T-cell (primary cell): ENCODE measurements at places on chromosomes 13 and 19.

DNA sequence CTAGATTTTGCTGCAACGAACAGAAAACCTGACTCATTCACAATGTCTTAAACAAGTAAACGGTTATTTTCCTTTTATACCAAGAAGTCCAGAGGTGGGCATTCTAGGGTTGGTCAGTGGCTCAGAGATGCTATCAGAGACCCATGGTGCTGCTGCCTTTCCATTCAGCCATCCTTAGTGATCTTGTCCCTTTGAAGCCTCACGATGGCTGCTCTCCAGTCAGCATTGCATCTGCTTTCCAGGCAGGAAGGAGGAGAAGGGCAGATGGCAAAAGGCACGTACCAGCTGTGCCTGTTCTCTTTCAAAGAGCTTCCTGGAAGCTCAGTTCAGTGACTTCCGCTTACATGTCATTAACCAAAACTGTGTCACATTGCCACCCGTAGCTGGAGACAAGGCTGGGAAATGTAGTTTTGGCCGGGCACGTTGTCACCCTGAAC, 30.1 kb downstream of the WDFY2 start:
- peak; percentile 26 for DNase-seq
- no peaks in the 10 kb centered on the region for H3K27me3 ChIP-seq
- no peaks in the 10 kb centered on the region for H3K36me3 ChIP-seq
- peak overlapping the region; percentile 34 for H3K4me3 ChIP-seq

DNA sequence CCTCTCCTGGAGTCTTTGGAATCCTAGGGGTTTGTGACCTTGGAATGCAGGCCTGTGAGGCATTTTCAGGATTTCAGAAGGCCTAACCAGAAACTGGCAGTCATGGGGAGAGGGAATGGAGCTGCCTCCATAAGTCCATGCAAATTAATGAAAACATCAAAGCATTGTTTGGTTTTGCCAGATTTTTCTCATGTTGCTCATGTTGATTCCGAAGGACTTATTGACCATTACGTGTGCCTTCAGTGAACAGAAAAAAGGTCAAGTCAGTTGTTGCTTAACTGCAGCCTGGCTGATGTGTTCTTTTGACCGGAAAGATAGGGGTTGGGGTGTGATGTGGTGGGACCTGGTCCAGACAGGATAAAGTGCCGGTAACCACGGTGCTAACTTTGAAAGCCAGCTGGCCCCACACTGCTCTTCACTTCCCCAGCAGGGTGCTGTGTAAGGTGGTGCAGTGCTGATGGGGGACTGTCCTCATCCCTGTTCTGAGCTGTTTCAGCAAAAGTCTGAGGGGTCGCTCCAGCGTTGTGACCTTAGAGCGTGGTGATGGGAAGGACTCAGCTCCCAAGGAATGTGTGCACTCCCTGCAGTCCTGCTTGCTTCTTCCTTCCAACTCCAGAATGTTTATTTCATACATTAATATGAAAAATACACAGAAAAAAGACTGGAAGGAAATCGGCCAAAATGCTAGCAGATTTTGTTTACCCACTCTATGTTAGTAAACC, 3.5 kb downstream of the RNF113B start:
- H3K36me3 ChIP-seq = no peaks in the 10 kb centered on the region
- no peak for DNase-seq
- no peaks in the 10 kb centered on the region for H3K4me1 ChIP-seq
- no peak overlapping the region for H3K4me3 ChIP-seq

- no peak overlapping the region for H3K27ac ChIP-seq
- no peak for DNase-seq
- no peaks in the 10 kb centered on the region for H3K36me3 ChIP-seq
- peaks cover 2% of the 10 kb centered on the region for H3K27me3 ChIP-seq
Measured at GRCh38 chr19:48396016-48396823, 2.8 kb downstream of the GRIN2D start.

- H3K4me3 ChIP-seq = no peak overlapping the region
- H3K4me1 ChIP-seq = no peaks in the 10 kb centered on the region
- no peak for DNase-seq
- H3K36me3 ChIP-seq = no peaks in the 10 kb centered on the region
Measured at GRCh38 chr13:22748866-22749577, 431.8 kb upstream of the SGCG start.

DNA sequence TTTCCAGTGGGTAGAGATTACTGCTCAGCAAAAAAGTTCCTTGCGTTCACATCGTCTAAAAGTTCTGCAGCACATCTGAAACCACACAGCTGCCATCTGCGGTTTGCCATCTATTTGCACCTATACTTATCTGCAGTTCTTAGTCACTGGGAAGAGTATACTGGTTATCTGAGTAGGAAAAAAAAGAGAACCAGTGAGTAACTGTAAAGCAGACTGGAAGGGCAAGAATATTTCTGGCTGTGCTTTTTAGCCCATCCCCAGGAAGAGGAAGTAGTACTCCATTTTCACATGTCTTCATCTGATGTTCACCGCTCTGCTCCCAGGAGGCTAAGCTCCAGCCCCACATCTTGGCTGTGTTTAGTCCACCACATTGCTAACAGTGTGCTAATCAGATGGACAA, 35.6 kb downstream of the EFNB2 start:
- no peaks in the 10 kb centered on the region for H3K4me1 ChIP-seq
- no peaks in the 10 kb centered on the region for H3K27me3 ChIP-seq
- no peak overlapping the region for H3K27ac ChIP-seq
- H3K36me3 ChIP-seq = no peaks in the 10 kb centered on the region
- no peak for DNase-seq

DNA sequence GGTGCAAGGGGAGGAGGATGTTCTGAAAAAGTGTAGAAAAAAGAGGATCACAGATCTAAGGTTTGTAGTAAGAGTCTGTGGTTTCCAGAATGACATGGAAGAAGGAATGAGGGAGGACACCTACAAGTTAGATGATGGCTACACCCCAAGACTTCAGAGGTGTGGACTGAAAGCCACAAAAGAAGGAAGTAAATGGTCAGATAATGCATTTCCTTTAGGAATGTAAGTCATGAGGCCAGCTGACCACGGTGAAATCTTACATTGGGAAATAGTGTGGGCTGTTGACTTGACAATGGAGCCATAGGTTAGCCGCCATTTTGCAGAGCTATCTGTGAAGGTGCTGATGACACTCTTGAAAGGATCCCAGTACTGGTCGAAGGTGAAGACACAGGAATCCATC, 25.3 kb upstream of the FBXO27 start:
- DNase-seq = no peak
- H3K4me3 ChIP-seq = no peak overlapping the region
- H3K27ac ChIP-seq = no peak overlapping the region
- H3K27me3 ChIP-seq = no peaks in the 10 kb centered on the region
- H3K4me1 ChIP-seq = no peaks in the 10 kb centered on the region
- no peaks in the 10 kb centered on the region for H3K36me3 ChIP-seq

- H3K27me3 ChIP-seq = no peaks in the 10 kb centered on the region
- H3K4me1 ChIP-seq = no peaks in the 10 kb centered on the region
- no peak overlapping the region for H3K27ac ChIP-seq
- DNase-seq = no peak
- no peak overlapping the region for H3K4me3 ChIP-seq
Measured at GRCh38 chr13:42820451-42820850, 39.1 kb downstream of the FAM216B start.

- peaks cover 68% of the 10 kb centered on the region for H3K4me1 ChIP-seq
- H3K36me3 ChIP-seq = peaks cover 13% of the 10 kb centered on the region
- H3K27ac ChIP-seq = no peak overlapping the region
- H3K27me3 ChIP-seq = no peaks in the 10 kb centered on the region
- no peak overlapping the region for H3K4me3 ChIP-seq
- DNase-seq = no peak
Measured at GRCh38 chr19:58560921-58561320, 2.5 kb upstream of the UBE2M start.

GRCh38 chr13:29702912-29703351, 107.4 kb upstream of the SLC7A1 start:
- H3K36me3 ChIP-seq = no peaks in the 10 kb centered on the region
- H3K27me3 ChIP-seq = no peaks in the 10 kb centered on the region
- H3K27ac ChIP-seq = no peak overlapping the region
- DNase-seq = no peak
- no peak overlapping the region for H3K4me3 ChIP-seq

DNA sequence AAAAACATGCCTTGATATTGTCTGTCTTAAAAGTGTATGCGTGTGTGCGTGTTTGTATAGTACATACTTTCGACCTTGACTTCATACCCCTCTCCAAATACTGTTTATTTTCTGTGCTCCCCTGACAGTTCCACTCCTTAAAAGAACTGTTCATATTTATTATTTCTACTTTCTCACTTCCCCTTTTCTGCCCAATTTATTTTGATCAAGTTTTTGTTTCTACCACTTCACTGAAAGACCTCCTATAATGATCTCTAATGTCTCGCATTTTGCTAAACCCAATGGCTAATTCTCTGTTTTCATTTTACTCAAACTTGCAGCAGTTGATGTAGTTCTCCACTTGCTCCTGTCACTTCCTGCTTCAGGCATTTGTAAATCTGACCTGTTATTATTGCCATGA, 426.1 kb upstream of the KLF12 start:
- no peaks in the 10 kb centered on the region for H3K27me3 ChIP-seq
- no peak overlapping the region for H3K4me3 ChIP-seq
- no peak overlapping the region for H3K27ac ChIP-seq

GRCh38 chr13:70527599-70527998, 419.3 kb upstream of the KLHL1 start:
- H3K27ac ChIP-seq = no peak overlapping the region
- no peaks in the 10 kb centered on the region for H3K27me3 ChIP-seq
- no peak for DNase-seq

GRCh38 chr19:38875656-38876395, 2.2 kb downstream of the RINL start:
- H3K4me1 ChIP-seq = peaks cover 7% of the 10 kb centered on the region
- H3K4me3 ChIP-seq = no peak overlapping the region
- no peak for DNase-seq
- H3K27me3 ChIP-seq = no peaks in the 10 kb centered on the region

- H3K4me3 ChIP-seq = no peak overlapping the region
- H3K36me3 ChIP-seq = no peaks in the 10 kb centered on the region
- no peak for DNase-seq
- H3K27me3 ChIP-seq = no peaks in the 10 kb centered on the region
Measured at GRCh38 chr13:76439546-76439945, 446.7 kb downstream of the KCTD12 start.

- H3K27ac ChIP-seq = no peak overlapping the region
- no peaks in the 10 kb centered on the region for H3K4me1 ChIP-seq
Measured at GRCh38 chr19:40356681-40357595, 8.4 kb downstream of the PLD3 start.

DNA sequence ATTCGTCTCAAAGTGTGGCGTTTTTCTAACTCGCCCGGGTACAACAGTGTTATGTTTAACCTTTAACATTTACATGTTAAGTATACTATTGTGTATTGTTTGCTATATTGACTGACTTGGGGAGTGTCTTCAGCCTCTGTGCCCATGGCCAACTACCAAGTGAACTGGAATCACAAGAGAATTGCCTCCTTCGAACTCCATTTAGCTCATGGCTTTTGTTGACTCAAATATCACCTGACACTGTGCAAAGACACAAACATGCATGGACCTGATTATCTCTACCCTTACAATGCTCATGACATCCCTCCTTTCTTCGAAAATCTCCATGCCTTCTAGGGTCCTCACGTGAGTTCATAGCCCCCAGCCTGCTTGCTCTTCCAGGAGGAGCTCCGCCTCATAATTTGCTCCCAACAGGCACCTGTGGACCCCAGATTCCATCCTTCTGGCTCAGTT, 704 bp downstream of the ZNF814 start:
- no peak for DNase-seq
- peaks cover 24% of the 10 kb centered on the region for H3K4me1 ChIP-seq
- H3K27me3 ChIP-seq = no peaks in the 10 kb centered on the region
- H3K36me3 ChIP-seq = peaks cover 2% of the 10 kb centered on the region
- peak overlapping the region; percentile 54 for H3K27ac ChIP-seq
